ENCODE measurements at places on chromosomes 3 and 15.

DNA sequence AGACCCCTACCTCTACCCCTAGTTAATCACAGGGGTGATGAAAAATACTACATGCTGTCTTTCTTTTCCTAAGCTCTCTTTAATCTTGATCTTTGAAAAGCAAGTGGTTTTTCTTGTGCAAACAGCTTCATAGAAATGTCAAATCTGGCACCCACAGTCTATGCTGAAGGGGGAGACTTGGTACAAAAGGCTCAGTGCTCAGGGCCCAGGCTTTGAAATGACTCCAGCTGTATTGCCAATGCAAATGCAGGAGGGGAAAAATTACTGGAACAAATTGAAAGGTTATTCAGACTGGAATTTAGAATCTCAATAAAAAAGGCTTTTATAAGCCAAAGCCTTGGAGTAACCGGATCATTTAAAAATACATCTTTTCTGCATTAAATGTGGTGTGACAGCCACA lies 223.9 kb downstream of the LRTM1 start:
- no peak for DNase-seq

DNA sequence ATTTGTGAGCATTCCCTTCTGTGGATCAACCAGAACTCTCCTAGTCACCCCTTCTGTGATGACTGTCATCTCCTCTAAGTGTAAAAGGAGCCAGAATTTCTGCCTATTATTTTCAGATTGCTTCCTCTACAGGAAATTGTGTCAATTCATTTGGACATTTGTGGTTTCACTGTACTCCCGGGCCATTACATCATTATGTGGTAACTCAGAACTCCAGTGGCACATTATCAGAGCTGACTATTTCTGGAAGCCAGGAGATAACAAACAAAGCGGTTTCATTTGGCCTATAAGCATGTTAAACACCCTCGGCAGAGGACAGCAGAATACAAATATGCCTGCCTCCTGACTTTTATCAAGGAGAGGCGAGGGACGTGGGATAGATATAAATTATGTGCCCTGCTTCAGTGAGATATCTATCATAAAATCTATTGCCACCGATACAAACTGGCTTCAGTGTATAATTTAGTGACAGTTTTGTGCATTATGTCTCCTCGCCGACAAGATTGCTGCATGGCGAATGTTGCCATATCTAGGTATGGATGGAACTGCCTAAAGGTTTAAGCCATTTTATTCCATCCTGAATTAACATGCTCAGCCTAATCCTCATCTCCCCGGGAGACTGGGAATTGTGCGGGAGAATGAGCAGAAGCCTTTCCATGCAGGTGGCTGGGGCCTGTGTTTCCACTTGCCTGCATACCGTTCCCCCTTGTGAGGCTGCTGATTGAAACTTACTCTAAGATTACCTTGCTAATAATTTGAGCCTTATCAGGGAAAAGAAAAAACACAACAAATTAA lies 193.4 kb upstream of the SEMA6D start:
- DNase-seq: no peak

- DNase-seq: no peak
Observed at GRCh38 chr3:45955017-45955647, 11.9 kb downstream of the CXCR6 start.

DNA sequence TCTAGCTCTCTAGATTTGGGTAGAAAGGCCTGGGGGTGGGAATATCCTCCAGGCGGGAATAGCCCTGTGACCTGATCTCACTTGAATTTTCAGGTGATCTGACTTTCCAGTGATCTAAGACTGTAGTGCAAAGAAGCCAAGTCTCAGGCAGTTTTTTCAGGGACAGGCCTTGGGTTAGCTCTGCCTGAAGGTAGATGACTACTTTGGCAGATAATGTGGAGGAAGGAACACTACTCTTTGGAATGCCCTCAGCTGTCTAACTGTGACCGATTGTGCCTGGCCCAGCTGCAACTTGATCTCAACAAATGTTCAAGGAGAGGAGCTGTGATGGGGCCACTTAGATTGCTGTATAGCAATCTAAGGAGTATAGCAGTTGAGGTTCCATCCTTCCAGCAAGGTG lies 193.7 kb downstream of the TCF12 start:
- no peak for DNase-seq

DNA sequence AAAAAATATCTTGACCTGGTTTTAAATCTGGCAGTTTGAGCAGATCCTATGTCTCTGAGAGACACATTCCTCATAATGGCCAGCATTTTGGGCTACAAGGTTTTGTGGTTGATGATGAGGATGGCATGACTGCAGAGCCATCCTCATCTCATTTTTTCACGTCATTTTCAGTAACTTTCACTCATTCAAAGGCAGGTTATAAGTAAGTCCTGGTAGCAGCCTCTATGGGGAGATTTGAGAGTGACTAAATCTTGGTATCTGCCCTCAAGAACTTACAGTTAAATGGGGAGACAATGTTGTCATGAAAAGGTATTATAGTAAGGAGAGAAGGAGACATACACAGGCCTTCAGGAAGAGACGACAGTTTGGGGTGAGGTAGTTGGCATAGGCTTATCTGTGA lies 14.5 kb downstream of the TIGIT start:
- no peak for DNase-seq

DNA sequence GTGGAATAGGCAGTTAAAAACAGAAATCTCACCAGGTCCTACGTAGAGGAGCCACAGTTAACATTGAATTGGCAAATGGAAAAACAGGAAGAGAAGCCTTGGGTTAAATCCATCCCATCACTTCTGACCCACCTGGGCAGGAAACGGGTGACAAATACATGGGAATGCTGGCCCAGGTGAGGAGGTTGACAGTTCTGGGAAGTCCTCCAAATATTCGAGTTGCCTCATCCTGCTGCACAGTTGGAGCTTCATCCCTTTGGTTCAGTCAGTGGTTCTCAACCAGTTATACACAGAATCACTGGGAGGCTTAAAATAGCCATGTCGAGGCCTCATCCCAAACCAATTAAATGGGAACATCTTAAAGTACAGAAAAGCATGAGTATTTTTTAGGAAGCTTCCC lies 5.3 kb downstream of the MYZAP start:
- DNase-seq: no peak

GRCh38 chr3:16300307-16300706 lies 35.3 kb downstream of the OXNAD1 start:
- DNase-seq: no peak
